ENCODE measurements at places on chromosomes 2 and 18.

DNA sequence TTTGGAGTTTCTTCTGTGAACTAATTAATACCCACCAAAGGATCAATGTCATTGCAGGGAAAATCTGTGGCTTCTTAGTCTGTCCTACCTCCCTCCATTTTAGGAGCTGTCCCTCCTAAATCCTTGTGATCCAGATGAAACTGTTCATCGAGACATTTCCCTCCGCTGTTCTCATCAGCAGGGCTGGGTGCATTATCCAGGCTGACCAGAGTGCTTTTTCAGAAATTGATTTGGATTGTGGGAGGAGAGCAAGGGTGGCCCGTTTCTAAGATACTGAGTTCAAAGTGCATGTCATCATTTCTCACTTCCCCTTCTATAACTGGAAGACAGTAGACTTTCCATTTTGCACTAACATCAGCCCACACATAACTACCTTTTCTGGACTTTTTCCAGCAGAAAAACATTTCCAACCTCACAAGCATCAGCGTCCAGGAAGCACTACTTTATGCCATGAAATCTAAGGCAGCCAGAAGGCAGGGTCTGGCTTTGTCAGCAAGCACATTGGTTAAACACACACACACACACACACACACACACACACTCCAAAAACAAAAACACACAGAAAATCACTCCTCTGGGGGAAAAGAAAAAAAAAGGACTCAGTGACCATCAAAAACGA, 94.1 kb downstream of the ANKRD44 start:
- no peak for DNase-seq

- no peak for DNase-seq
Measured at GRCh38 chr2:85447222-85447585, 28.7 kb downstream of the SH2D6 start.

DNA sequence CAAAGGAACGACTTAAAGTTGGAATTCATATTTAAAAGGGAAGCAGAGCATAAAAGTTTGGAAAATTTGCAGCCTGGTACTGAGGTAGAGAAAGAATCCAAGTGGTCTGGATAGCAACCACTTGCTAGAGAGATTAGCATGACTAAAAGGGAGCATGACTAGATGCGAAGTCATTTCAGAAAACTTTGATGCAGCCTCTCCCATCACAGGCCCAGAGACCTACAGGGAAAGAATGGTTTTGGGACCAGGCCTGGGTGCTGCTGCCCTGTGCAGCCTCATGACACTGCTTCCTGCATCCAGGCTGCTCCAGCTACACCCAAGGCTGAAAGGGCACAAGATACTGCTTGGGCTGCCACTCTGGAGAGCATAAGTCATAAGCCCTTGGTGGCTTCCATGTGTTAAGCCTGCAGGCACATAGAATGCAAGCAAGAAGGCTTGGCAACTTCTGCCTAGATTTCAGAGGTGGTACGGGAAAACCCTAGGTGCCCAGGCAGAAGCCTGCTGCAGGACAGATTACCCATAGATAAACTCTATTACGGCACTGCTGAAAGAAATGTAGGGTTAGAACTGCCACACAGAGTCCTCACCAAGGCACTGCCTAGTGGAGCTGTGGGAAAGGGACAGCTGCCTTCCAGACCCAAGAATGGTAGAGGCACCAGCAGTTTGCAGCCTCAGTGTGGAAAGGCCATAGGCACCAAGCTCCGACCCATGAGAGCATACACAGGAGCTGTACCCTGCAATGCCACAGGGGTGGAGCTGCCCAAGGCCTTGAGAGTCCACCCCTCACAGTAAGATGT, 12.6 kb upstream of the CHN1 start:
- no peak for DNase-seq

- no peak for DNase-seq
Measured at GRCh38 chr2:213609570-213610170, 325.4 kb downstream of the SPAG16 start.

GRCh38 chr2:23497536-23497935, 112.6 kb downstream of the KLHL29 start:
- no peak for DNase-seq

GRCh38 chr2:135637456-135638087, 104.1 kb upstream of the UBXN4 start:
- DNase-seq, result no peak

- no peak for DNase-seq
Measured at GRCh38 chr2:171762879-171763573, 75.8 kb downstream of the DYNC1I2 start.

DNA sequence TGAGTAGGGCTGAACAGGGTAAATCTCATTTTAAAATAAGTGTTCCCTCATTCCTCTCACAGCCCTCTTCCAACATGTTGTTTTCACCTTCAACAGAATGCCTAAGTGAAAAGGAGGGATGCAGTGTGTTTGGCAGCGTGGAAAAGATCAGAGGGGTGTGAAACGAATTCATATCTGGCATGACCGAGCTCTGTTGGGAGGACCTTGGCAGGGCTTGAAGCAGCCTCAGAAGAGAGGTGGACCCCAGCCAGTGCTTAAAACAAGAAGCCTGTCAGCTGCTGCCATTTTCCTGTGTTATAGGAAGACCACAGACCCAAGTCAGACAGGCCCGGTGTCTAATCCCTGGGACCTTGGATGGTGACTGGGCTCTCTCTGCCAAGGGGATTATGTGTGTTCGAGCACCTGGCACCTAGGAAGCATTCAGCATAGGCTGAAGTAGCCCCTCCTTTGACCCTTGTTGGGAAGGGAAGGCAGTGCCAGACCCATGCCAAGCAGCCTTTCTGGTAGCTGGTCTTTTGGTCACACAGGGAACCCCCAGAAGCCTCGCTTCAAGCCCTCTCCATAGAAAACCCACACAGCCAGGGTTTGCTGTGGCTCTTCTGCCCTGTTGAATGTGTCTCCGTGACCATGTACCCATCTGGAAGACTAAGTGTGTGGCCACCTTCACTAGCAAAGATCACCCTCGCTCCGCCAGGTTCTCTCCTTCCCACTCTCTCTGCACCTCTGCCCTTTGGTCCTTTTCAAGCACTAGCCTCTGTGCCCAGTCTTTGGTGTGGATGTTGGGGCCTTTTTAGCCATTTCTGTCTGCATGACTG, 87.5 kb upstream of the ST3GAL5 start:
- DNase-seq, result no peak

DNA sequence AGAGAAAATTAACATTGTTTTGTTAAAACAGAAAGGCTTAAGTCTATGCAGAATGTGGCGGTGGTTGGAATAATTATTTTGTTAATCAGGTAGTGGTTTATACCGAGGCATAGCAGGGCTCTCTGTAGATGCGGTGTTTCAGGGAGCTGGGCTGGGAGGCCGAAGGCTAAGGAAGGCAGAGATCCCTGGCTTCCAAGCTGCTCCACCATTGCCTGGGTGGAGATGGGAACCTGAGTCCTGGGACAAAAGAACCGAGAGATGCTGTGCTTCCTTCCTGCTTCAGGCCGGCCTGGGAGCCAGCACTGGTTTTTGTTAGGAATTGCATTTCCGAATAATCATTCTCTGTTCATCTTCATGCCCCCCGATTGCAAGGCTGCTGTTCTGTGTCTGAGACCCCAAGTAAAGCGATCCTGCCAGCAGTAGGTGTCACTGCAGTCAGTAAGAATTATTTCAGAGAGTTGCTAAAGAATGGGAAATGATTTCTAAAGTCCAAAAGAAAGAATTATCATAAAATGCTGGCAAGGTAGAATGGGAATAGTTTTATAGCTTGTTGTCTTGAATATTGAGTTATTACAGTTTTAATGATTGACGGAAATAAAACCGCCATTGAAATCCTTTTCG, 824.9 kb downstream of the GALR1 start:
- no peak for DNase-seq

GRCh38 chr18:7901657-7902056, 334.5 kb downstream of the PTPRM start:
- no peak for DNase-seq

DNA sequence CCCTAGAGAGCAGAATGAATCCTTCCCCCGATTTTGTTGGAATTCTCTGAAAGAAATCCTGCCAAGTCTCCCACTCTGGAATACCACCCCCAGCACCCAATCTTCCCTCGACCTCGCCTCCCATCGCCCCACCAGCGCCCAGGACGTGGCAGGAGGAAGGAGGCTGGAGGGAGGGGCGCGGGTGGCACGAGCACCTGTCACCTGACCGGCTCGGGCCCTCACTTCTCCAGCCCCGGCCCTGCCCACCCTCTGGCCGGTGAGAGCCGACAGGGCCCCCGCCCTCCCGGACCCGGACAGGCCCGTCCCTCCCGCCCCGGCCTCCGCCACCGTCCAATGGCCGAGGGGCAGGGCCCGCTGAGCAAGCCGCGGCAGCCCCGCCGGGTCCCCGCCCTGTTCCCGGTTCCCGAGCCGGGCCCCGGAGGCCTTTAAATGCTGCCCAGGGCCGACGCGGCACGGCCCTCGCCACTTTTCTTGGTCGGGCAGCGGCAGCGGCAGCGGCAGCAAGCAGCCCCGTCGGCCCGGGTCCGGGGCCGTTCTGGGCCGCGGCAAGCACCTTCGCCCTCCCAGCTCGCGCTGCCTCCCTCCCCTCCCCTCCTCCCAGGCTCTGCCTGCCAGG, at the start of gene LGALSL:
TSS of gene LGALSL (plus strand) at position 393 of the 616 bp plus-strand sequence. CDS start 384 bp downstream, outside the sequence.
- DNase-seq, result no peak

DNA sequence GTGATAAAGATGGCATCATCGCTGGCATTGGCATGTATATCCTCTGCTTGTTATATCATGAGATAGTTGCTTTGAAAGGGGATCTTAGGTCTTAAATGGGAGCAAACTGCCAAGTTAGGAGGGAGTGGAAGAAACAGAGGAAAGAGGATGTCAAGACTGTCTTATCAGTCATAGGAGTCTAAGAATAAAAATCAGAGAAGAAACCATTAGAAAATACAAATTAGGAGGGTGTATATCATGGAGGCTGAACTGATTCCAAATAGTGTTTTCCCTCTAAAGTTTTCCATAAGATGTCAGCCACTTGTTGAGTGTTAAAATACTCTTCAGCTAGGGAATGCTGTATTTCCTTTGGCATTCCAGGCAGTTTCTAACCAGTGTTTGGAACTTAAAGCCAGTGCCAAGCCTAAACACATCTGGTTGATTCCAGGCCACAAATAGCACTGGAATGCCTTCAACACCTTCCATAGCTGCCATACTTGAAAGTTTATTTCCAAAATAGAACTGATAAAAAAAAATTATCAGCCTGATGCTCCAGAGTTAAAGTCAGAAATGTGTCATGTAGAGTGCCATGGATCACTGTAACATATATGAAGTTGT, 129.4 kb downstream of the ZEB2 start:
- DNase-seq, result no peak

GRCh38 chr18:5461041-5461440, 82.8 kb downstream of the EPB41L3 start:
- DNase-seq, result no peak

DNA sequence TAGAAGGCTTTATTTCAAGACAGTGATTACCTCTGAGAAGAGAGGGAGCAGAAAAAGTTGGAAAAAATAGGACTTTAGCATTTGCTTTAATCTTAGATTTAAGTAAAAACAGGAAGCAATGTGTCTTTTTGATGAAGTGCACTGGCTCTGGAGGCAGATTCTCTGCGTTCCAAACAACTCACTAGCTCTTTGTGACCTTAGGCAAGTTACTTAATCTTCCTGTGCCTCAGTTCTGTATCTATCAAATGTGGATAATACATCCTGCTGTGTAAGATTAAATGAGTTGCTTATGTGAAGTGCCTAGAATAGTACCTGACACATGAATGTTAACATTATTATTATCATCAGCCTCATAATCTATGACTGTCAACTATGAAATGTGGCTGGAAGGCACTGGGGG, 42.3 kb downstream of the RPRD1A start:
- no peak for DNase-seq

GRCh38 chr2:173404841-173405750, 50.4 kb downstream of the CDCA7 start:
- no peak for DNase-seq

DNA sequence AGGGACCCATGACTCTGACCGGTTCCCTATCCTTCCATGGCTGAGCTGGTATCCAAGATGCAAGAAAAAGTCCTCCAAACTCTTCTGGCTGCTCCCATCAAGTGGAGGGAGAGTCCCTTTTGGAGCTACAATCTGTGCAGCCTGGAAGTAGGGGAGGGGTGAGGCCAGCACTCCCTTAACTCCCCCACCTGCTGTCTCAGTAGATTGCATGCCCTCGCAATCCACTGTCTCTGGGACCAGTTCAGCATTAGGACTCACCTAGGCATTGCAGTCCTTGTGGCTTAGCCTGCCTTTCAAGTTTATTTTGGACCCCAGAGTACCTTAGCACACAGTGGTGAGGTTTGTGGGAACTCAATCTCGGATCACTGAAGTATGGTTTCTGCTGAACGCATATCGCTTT, 14.2 kb upstream of the FMNL2 start:
- no peak for DNase-seq

- no peak for DNase-seq
Measured at GRCh38 chr2:232857158-232857563, 12.9 kb upstream of the SNORC start.

DNA sequence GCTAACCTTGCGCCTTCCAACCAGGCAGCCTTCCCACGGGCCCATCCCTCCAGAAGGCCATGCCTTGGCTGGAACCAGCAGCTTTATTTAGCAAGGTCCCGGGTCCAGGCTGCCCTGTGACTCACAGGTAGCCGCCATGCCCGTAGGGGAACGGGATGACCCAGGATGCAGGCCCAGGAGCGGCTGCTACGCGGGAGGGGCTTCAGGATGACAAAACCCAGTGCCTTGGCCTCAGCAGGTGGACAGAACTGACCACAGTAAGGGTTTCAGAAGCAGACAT, 63.3 kb downstream of the RTP5 start:
- DNase-seq, result no peak

DNA sequence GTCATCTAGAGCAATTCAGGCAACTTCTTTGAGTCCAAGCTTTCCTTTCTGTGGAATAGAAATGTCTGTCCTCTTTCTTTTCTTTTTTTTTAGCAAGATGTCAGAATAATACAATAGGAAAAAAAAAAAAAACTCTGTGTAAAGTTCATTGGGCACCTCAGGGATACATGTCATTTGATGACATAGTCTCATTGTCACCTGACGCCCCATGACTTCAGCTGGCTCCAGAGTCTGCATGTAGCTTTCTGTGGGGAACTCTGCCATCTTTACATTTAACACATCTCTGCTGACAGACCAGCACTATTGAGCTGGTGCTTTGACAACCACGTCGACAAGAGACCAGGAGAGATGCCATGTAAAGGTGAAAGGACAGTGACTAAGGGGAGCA, 172.5 kb upstream of the KLF7 start:
- no peak for DNase-seq

GRCh38 chr2:233423552-233423860, 69.2 kb downstream of the DGKD start:
- no peak for DNase-seq

DNA sequence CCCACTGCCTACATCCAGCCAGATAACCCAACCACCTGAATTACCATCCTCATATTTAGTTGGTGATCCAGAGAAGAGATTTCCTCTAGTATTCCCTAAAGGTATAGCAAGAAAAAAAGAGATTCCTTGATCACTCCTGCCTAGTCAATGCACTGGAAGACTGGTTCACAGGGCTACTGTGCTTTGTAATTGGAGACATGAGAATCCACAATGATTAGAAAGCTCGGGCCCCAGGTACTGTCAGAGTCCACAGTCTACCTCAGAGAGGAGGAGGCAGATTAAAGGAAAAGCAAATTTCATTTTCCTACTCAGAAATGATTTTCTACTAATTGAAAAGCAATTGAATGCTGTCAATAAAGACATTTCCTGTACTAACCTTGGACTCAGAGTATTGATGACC, 22.3 kb downstream of the SULT1C3 start:
- no peak for DNase-seq

- DNase-seq, result no peak
Measured at GRCh38 chr2:105814291-105814940, 69.7 kb downstream of the NCK2 start.
